ENCODE measurements at places on chromosomes 5 and 9.

DNA sequence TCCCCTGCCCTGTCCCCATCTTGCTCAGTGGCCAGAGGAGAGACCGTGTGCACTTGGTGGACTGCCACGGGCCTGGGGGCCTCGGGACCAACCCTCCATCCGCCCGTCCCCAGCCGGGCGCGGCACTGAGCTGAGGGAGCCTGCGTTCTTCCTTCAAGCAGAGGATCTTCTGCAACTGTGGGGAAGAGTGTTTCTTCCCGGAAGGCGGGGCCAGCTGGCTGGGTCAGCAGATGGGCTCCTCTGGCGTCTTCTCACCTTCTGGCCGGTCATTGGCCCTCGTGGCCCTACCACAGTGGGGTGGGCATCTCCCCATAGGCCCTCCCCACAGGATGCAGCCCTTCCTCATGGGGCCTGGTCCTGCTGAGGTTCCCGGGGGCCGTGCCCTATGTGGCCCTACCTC lies 17.4 kb downstream of the RXRA start:
- DNase-seq, result no peak

GRCh38 chr5:35908228-35908627 lies 30.2 kb downstream of the CAPSL start:
- no peak for DNase-seq

- DNase-seq, result no peak
Measured at GRCh38 chr5:329121-329735, 7.7 kb downstream of the AHRR start.

DNA sequence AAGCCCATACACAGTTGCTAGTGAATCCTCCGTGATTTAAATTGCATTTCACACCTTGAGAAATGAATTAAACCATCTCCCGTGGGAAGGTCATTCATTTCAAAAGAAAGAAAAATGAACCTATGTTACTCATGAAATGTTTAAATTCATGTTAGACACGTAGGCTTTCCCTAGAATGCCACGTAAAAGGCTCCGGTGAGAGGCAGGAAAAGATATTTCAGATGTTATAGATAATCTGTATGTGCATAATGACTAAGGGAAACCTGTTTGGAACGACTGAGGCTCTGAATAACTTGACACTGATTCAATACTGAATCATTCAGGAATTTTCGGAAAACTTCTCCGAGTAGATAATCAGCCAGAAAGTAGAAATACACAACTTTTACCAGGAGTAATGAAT lies 134.3 kb upstream of the ICE1 start:
- DNase-seq, result no peak

DNA sequence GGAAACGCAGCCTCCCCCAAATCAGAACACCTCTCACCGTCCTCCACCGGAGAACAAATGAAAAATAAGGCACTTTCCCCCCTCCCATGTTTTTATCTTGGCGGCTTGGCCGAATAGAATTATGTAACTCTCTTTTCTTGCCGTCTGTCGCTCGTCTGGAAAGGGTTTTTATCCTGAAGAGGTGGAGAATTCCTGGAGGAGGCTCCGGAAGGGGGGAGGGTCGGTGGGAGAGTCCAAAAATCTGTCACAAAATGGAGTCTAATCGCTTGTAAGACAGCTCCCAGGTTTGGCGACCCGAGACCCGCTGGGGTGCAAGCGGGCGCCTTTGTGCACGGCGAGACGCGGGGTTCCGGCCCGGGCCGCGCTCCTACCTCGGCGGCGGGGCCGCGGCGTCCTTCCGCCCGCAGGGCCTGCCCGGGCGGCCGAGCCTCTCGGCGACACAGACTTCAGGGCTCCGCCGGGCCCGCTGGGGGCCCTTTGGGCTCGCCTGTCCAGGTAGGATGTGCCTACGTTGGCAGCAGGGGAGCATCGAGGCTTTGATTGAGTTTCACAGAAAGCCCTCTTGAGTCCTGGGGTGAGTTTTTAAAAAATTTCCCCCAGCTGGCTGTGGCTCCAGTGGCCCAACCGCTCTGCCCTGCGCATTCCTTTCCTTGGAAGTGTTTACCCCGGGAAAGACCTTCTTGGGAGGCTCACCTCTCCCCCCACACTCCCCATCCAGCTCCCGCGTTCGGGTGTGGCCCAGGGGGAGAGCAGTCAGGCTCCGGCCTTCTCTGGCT lies 5.0 kb downstream of the LMX1B start:
- DNase-seq, result no peak

DNA sequence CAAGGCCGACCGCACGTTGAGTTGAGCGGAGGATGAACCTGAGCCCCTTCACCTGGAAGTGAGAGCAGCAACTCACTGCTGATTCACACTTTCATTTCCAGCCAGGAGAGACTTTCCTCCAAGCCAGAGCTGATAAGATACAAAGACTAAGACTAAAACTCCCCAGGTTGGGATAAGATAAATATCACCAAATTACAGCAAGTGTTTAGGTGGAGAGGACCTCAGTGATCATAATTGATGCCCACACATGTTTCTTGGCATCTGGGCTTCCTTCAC lies 6.4 kb upstream of the NKD2 start:
- DNase-seq, result no peak

DNA sequence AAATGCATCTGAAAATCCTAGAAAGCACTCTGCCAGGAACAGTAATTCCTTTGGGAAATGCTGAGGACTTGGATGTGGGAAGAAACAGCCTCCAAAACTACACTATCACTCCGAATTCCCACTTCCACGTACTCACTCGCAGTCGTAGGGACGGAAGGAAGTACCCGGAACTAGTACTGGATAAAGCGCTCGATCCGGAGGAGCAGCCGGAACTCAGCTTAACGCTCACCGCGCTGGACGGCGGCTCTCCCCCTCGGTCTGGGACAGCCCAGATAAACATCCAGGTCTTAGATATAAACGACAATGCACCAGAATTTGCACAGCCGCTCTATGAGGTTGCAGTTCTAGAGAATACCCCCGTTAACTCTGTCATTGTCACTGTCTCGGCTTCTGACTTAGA lies 786 bp downstream of the PCDHB3 start:
- no peak for DNase-seq

DNA sequence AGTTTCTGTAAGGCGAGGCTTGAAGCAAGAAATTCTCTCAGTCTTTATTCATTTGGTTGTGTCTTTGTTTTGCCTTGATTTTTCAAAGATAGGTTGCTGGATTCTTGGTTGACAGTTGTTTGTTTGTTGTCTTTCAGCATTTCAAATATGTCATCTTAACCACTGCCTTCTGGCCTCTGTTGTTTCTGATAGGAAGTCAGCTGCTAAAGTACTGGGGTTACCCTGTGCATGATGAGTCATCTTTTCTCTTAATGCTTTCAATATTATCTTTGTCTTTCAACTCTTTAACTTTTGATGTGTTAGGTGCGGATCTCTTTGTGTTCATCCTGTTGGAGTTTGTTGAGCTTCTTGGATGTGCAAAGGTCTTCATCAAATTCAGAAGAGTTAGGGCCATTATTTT lies 1571.3 kb downstream of the MAT2B start:
- no peak for DNase-seq

- DNase-seq, result no peak
Measured at GRCh38 chr5:66234241-66234640, 90.1 kb downstream of the SREK1 start.

DNA sequence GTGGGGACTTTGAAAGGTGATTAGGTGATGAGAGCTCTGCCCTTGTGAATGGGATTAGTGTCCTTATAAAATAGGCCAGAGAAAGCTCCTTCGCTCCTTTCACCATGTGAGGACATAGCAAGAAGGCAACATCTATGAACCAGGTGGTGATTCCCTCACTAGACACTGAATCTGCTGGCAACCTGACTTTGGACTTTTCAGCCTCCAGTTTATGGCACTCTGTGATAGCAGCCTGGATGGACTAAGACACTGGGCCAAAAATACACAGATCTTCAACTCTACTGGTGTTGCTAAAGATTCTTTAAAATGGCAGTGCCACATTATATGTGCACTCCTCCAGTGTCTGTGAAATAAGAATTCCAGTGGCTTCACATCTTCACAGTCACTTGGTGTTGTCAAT lies 41.2 kb upstream of the COL15A1 start:
- DNase-seq, result no peak

- DNase-seq, result no peak
Measured at GRCh38 chr5:6674886-6675285, 38.3 kb upstream of the TENT4A start.

DNA sequence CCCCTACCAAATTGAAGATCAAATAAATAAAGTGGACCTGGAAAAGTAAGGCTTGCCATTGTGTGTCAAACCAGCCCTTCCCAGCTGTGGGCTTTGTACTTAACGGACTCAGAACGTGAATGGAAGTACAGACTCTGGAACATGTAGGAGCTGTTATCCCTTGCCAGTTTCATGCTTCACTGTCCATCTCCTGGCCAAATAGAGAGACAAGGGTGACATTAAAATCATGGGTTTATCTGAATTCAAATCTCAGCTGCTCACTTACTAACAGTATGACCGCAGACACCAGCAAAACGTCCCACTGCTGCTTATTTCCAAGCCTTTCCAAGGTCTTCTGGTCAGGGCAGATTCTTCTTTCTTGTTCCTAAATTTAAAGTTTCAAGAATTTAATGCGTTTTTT lies 52.2 kb downstream of the EXOSC2 start:
- DNase-seq, result no peak

- DNase-seq, result no peak
Measured at GRCh38 chr5:58930520-58930919, 347.6 kb downstream of the RAB3C start.

GRCh38 chr5:135444881-135445280 lies 2.3 kb downstream of the DCANP1 start:
- no peak for DNase-seq

DNA sequence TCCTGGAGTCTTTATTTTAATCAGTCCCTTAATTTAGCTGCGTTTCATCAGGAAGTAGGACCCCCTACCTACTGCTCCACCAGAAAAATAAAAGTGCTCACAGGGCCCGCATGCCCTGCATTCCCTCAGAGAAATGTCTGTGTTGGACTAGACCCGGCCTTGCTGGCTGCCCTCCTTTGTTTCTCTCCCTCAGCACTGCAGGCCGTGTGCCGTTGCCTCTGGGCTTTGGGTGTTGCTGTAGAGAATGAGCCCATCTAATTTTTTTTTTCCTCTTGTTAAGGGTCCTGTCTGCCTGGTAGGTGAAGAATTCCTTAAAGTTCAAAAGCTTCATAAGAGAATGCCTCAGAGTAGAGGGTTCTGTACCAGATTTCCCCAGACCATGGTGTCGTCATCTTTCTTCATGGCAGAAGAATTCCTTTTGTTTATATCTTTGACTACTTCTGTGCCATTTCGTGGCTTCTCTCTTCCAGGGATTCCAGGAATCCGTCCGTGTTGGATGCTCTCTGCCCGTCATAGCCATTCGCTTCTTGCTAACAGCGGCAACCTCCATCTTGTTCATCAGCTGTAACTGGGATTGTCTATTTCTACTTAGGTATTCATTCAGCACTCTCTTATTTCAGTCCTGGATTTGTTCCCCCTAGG lies 49.8 kb upstream of the ANGPTL2 start:
- no peak for DNase-seq

- DNase-seq, result no peak
Measured at GRCh38 chr5:158126442-158127405, 267.8 kb upstream of the CLINT1 start.

- no peak for DNase-seq
Measured at GRCh38 chr9:5269249-5269715, 35.2 kb downstream of the RLN2 start.

GRCh38 chr5:133370036-133370831 lies 242.1 kb downstream of the FSTL4 start:
- peak; percentile 26 for DNase-seq

GRCh38 chr9:115520646-115521045 lies 402.7 kb upstream of the TNC start:
- no peak for DNase-seq

DNA sequence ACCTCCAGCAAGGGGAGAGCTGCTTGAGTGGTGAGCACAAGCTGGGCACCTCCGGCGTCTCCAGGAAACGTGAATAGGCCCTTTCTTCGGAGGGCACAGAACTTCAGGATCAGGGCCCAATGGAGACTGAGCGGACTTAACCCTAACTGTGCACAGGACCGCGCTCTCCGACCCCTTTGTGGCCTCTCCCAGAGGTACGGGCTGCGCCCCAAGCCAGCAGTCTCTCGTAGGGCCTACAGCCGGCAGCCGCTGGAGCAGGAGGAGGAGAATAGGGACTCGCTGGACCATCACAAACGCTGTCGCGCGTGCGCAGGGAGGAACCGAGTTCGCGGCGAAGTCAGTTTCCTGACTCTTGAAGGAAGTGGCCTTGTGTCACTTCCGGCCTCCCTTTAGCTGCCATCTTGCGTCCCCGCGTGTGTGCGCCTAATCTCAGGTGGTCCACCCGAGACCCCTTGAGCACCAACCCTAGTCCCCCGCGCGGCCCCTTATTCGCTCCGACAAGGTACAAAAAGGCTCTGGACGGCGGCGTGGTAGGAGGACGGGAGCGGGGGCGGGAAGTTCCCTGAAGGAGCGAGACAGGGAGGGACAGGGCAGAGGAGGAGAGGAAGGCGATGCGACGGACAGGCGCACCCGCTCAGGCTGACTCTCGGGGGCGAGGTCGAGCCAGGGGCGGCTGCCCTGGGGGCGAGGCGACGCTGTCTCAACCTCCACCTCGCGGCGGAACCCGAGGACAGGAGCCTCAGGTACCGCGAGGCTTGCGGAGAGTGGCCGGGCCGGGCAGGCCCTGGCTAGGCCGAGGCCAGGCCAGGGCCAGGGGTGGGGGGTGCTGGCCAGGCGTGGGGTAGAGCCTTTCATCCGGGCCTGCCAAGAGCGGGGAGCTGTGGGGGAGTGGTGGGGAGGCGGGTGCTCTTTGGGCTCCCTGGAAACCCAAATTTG lies at the start of gene BTF3:
BTF3 (plus strand) TSS at position 386 of the 936 bp plus-strand sequence; CDS start at position 612, 226 bp downstream.
- DNase-seq, result peak; percentile 99

DNA sequence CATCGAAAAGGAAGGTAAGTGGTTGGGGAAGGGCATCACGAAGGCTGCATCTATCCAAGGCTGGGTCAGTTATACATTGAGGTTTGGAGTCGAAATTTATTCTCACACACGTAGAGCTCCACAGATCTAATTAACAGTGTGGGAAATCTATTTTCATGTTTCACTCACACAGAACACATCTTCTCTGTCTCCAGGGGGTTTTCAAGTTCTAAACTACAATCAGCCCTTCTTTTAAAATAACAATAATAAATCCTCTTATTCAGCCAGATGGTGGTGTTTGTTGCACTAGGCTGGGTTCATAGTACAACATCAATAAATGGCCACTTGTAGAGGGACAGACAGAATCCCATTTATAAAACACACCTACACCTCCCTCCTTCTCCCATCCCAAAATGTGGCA lies 174.5 kb upstream of the KLF9 start:
- DNase-seq, result no peak

GRCh38 chr5:61808091-61808490 lies 476.0 kb downstream of the ZSWIM6 start:
- DNase-seq, result no peak

DNA sequence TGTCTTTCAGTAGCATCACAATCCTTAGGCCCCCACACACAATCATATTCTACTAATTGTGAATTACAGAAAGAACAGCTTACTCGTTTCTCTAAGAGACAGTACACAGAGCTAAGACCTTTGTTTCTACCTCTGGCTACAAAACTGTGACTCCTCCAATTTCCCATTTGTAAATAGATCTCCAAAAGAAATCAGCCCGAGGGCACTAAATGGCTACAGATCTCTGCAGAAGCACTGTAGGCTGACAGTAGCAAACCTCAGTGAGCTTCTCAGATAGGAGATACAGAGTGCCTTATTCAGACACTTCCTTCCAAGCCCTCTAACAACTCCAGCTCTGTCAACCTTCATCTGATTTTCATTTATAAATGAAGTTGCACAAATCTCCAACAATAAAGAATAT lies 51.0 kb downstream of the EFNA5 start:
- no peak for DNase-seq

Data from DMS53 (cell line).